Uterus (tissue), 4 donors: ENCODE measurements at places on chromosomes 2 and 18. TPM values are rescaled to one million over a fixed set of nuclear protein-coding genes. Genes with fewer than 3 reads are reported as not detected.

DNA sequence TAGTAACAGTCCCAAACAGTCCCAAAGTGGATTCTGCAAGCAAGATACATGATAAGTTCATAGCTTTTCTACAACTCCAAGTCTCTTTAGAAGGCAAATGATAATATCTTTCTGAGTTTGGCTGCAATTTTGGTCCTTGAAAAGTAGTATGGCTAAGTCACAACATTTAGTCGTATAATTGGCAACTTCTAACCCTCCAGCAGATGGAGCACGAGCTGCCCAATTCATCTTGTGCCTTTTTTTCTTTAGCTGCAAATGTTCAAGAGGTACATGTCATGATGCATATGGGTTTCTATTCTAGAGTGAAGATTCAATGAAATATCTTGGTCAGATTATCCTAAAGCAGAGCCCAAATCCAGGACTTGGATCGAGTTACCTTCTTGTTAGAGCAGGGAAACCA is 127.0 kb upstream of the KLHL14 start:
- no peak for DNase-seq

DNA sequence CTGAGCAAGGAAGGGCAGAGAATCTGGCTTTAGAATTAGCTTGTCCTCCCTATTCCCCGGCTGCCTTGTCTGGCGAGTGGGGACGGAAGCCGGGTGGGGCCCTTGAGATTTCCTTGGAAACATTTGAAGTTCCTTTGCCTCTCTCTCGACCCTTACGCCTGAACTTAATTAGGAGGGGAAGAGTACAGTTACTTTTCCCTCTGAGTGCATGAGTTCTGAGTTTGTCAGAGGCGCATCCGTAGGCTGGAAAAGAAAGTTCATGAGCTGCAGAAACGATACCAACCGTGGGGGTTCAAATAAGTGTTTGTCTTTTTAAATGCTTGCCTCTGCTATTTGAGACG is 468 bp downstream of the PIKFYVE start:
- DNase-seq, result no peak

DNA sequence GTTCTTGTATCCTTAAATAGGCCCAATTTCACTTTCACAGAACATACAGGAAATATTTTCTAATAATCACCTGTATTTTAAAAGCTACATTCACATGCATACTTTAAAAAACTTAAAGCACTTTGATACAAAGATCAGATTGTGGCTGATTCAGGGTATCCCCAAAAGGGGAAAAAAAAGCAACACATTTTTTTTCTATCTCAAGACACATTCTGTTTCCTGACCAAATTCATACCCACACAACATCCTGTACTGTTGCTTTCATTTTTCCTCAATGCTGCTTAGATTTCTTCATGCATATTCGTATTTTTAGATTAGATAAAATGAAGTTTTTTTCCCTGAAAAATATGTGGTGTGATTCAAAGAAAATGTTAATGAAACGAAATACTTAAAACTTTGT is 122.5 kb downstream of the TMEFF2 start:
- DNase-seq, result no peak

- DNase-seq, result no peak
These were observed 39.3 kb upstream of the SERPINB2 start for GRCh38 chr18:63848159-63848558.

DNA sequence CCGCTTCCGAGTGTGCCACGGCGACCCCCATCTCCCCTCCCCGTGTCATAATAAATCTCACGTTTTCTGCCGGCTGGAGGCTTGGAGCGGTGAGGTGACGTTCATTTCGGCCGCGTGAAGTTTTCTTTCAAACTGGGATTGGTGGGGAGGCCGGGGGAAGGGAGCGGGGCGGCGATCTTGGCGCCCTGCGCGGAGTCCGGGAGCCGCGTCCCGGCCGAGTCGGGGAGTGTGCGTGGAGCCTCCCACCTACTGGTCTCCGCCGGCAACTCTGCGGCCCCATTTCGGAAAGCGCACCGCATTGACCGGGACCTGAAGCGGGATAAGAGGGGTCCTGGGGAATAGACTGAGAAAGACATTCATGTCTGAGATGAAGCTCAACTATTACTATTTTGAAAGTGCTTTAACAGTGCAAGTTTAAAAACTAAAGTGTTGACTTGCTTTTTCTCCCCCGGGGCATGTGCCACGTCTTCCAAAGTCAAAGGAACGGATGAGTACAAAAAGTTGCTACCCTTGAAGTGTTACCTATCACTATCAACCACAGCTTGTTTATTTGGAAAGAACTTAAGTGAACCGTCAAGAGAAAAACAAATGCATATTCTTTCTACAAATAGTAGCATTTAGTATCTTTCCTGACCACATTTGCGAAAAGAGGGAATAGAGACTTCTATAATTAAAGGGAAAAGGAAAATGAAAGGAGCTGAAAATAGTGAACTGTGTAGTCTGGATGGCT is 818 bp upstream of the IKZF2 start:
- DNase-seq, result peak; percentile 67

GRCh38 chr2:202687276-202687675 is 52.5 kb downstream of the FAM117B start:
- no peak for DNase-seq

GRCh38 chr2:36459725-36460137 is 104.2 kb downstream of the CRIM1 start:
- no peak for DNase-seq

DNA sequence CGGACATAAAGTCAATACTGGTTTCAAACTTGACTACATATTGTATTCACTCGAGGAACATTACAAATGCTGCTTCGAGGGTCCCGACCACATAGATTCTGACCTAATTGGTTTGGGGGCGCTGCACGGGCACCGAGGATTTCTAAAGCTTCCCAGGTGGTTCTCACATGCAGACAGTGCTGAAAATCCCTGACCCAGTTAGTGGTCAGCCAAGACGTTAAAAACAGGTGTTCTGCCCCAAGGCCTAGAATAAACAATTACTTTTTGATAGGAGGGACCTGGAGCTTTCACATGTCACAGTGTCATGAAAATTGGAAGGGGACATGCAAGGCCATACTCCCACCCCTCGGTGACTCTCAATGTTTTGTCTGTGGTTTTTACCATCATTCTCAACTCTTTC is 368.9 kb downstream of the RNF144A start:
- no peak for DNase-seq

DNA sequence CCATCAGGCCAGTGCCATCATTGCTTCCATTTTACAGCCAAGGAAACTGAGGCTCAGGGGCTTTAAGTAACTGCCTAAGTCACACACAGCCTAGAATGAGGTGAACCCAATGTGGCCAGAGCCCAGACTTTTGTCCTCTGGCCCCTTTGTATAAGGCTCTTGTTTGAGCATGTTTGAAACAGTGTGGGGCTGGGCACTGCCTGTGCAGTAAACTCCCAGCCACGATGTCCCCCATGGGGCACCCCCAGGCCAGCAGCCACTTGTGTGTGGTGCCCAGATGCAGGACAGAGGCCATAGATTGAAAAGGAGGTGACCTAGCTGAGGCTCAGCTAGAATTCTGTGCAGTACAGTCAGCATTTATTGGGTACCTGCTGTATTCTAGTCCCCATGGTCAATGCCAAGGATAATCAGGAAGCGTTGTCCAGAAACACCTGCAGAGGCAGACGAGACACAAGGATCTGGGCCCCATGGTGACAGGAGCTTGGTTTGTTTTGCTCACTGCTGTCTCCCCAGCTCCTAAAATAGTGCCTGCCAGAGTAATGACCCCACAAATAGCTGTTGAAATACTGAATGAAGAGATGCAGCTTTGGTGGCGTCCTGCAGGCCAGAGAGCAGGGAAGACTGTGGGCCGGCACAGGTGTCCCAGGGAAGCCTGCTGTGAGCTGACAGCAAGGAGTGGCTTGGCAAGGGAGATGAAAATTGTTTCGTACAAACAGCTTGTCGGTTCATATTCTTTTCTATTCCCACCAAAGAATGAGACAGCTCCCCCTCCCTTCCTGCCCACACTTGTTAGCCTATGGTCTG is 160.7 kb downstream of the LDLRAD4 start:
- no peak for DNase-seq

DNA sequence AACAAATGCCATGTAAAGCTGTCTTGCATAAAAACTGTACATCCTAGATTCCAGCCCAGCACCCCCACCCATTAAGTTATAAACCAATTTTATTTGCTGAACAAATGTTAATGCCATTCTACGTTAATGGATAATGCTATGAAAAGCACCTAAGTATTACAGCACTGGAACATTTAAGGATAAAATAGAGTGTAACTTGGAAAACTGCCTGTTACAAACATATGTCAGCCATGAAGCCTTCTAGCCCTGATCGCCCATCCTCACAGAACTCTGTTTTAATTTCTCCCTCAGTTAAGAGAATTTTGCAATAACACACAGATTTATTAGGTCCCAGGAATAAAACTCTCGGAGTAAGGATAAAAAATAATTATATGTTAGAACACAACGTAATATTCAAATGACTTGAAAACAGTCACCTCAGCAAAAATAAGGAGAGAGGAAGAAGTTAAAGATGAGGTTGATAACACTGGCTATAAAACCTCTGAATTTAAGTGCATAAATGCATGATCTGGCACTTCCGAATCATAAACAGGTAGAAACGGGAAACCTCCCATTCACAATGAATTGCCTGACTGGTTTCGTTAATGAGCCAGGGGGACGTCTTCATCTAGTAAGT is 308.7 kb downstream of the AFF3 start:
- DNase-seq, result no peak

- DNase-seq, result peak; percentile 63
These were observed 1.7 kb downstream of the FZD7 start for GRCh38 chr2:202035089-202035940.

- DNase-seq, result no peak
These were observed 64.2 kb upstream of the LMAN1 start for GRCh38 chr18:59423259-59423658.

CRYGD gene
- not detected for total RNA-seq

KCNF1 gene
- total RNA-seq, result not detected

CAPN14 gene
- total RNA-seq, result 0.29 TPM

ARHGEF33 gene
- total RNA-seq, result 2.1 TPM

SLC35G4 gene
- not detected for total RNA-seq

SPDYA gene
- not detected for total RNA-seq

CD302 gene
- total RNA-seq, result 58.1 TPM

SLC1A4 gene
- total RNA-seq, result 6.9 TPM

EFEMP1 gene
- 513 TPM for total RNA-seq

FASTKD2 gene
- total RNA-seq, result 34.4 TPM

MEP1B gene
- not detected for total RNA-seq
